ENCODE measurements at places on chromosomes 4 and X. TPM values are rescaled to one million over a fixed set of nuclear protein-coding genes. Genes with fewer than 3 reads are reported as not detected.

DNA sequence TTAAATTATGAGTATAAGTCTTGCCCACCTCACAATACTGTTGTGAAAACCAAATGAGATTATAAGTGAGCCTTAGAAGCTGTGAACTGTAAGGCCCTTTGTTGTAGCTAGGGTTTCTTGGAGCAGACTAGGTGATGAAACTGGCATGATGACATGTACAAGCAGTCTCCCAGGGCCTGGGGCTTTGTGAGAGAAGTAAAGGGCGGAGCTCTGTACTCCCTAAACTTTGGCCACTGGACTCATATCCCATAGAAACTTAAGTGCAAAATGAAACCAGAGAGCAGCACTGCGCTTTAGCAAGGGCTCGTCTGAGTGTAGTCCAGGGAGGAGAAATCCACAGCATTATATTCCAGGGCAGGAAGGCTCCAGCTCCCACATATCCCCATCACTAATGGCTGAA, 385.6 kb upstream of the FGF16 start:
- DNase-seq, result no peak

DNA sequence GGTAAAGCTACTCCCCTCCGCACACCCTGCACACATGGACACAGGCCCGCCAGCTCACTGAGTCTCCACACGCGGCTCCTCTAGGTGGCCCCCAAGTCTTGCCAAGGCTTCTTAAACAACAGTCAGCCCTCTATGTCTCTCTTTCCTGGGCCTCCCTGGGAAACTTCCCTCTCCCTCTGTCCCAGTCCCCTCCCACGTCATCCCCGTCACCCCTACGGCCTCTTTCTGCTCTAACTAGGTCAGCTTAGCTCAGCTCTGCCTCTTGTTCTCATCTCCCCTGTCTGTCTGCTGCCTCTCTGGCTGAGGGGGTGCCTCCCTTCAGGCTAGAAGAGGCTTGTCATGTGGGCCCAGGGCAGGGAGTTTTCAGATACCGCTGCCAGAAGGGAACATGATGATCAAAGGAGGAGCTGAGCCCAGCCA, 38.8 kb downstream of the SEPTIN6 start:
- DNase-seq, result no peak

DNA sequence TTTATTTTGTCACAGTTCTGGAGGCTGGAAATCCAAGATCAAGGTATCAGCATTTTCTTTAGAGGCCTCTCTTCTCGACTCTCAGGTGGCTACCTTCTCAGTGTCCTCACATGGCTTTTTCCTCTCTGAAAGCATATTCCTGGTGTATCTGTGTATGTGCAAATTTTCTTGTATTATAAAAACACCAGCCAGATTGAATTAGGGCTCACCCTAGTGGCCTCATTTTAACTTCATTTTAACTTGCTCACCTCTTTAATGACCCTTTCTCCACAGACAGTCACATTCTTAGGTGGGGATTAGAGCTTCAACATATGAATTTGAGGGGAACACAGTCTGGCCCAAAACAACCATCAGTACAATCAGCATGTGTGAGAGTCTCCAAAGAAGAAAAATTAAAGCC, 542.4 kb upstream of the FAM241A start:
- no peak for DNase-seq

Gene ADGRG4
- 0.13 TPM for total RNA-seq

GRCh38 chr4:13920111-13920875, 292.8 kb upstream of the BOD1L1 start:
- DNase-seq, result no peak

Gene SAT1
- 227 TPM for total RNA-seq

DNA sequence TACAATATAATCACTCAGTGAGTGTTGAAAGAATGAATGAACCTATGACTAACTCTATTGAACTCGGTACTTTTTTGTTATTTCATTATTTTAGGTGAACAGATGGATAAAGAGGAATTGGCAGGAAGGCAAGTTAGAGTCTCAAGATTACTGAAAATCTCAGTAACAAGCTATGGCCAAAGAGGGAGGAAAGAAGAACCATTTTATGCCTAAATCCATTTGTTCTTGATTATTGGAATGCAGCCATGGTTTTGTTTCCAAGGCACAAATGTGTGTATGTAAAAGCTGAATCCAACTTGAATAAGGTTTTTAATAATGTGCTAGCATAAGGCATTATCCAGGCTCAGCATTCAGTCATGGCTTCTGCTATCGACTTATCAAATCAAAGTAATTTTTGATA, 196.4 kb downstream of the DTHD1 start:
- no peak for DNase-seq

DNA sequence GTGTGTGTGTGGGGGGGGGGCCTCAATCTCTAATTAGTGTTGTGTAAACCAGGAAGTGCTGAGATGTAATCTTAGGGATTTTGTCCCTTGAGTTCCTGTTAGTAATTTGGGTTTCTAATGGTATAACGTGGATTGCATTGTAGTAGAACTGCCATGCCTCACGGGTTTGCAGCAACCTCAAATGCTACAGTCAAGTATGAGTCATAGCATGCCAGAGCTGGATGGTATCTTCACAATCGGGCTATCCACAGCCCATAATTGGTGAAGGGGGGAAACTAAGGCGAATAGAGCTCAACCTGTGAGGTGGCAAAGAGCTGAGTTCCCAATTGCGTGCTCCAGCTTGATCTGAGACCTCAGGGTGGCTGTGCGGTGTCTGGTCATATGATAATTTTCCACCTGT, 2.2 kb upstream of the FMR1NB start:
- no peak for DNase-seq

Gene ADH1C
- 522 TPM for total RNA-seq

Gene PCDH19
- total RNA-seq, result 0.35 TPM

Gene PPEF2
- total RNA-seq, result 0.05 TPM

Gene NEXMIF
- 0.03 TPM for total RNA-seq

Gene GNL3L
- 8.8 TPM for total RNA-seq

Gene TMEM31
- total RNA-seq, result not detected

DNA sequence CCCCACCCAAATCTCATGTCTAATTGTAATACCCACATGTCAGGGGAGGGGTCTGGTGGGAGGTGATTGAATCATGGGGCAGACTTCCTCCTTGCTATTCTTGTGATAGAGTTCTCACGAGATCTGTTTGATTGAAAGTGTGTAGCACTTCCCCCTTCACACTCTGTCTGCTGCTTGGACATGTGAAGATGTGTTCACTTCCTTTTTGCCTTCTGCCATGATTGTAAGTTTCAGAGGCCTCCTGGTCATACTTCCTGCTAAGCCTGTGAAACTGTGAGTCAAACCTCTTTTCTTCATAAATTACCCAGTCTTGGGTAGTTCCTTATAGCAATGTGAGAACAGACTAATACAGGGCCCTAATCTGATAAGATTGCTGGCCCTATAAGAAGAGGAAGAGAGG, 1514.8 kb downstream of the RPA4 start:
- DNase-seq, result no peak
